Tongue (tissue), 3 donors: ENCODE measurements at places on chromosomes 16 and 17. TPM values are rescaled to one million over a fixed set of nuclear protein-coding genes. Genes with fewer than 3 reads are reported as not detected.
A peak's percentile ranks its signal among the peaks of the same experiment; 100 is the strongest.

Gene KCNJ18
- not detected for total RNA-seq

Gene ALDH3A2
- total RNA-seq, result 210 TPM

Gene CDR2L
- 11.4 TPM for total RNA-seq

Gene PRR29
- 1.3 TPM for total RNA-seq

Gene MIF4GD
- total RNA-seq, result 9.1 TPM

DNA sequence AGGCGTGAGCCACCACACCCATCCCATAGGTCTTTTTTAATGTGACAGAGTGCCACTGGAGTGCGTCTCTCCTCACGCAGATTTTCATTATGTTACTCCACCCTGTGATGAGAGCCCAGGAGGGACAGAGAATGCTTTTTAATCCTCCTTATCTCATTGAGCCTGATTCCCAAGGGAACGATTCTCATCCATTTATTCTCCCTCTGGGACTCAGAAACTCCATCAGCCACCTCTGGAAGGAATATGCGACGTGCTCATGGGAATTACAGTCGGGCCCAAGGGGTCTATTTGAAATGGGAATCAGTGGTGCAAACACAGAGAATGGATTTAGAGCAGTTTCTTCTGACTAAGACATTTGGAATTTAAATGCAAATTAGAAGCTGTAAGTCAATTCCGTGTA lies 155.9 kb upstream of the HSBP1 start:
- no peak for DNase-seq

GRCh38 chr16:10678655-10679054 lies 16.1 kb downstream of the TEKT5 start:
- DNase-seq, result peak; percentile 21

DNA sequence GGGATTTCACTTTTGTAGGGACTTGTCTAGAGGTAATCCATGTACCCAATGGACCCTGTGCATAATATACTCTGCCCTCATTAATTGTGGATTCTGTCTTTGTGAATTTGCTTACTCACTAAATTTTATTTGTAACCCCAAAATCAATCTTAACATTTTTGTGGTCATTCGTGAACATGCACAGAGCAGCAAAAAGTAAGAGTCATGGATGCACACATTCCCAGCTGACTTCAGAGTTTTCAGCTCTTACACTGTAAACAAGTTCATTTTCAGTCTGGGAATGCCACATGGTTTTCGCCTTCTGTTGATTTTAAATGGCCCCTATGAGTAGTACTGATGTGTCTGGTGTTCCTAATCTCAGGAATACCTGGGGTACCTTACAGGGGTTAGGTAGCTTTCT lies 24.3 kb downstream of the TAC4 start:
- no peak for DNase-seq

DNA sequence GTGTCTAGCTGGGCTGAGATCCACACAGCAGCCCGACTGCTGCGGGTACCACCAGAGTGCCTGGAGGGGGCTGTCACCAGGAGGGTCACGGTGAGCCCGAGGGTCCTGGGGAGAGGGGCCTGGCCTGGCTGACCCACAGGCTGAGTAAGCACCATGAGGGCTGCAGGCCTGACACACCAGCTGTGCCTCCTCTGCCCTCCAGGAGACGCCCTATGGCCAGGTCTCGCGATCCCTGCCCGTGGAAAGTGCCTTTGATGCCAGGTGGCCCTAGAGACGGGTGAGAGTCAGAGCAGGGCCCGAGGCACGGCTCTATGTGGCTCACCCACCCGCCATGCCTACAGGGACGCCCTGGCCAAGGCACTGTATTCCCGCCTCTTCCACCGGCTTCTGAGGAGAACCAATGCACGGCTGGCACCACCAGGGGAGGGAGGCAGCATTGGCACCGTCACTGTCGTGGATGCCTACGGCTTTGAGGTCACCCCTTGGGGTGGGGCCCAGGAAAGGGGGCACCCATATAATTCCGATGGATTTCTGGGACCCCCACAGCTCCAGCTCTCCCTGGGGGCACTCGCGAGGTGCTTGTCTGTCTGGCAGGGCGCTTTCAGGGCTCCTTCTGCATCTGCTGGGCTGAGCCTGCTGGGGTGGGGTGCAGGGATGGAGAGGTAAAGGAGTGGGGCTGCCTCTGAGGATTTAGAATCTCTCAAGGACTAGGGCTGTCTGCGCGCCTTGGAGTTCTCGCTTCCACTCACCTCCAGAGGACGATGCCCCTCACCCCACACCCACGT lies 7.1 kb downstream of the MYO15B start:
- no peak for DNase-seq

DNA sequence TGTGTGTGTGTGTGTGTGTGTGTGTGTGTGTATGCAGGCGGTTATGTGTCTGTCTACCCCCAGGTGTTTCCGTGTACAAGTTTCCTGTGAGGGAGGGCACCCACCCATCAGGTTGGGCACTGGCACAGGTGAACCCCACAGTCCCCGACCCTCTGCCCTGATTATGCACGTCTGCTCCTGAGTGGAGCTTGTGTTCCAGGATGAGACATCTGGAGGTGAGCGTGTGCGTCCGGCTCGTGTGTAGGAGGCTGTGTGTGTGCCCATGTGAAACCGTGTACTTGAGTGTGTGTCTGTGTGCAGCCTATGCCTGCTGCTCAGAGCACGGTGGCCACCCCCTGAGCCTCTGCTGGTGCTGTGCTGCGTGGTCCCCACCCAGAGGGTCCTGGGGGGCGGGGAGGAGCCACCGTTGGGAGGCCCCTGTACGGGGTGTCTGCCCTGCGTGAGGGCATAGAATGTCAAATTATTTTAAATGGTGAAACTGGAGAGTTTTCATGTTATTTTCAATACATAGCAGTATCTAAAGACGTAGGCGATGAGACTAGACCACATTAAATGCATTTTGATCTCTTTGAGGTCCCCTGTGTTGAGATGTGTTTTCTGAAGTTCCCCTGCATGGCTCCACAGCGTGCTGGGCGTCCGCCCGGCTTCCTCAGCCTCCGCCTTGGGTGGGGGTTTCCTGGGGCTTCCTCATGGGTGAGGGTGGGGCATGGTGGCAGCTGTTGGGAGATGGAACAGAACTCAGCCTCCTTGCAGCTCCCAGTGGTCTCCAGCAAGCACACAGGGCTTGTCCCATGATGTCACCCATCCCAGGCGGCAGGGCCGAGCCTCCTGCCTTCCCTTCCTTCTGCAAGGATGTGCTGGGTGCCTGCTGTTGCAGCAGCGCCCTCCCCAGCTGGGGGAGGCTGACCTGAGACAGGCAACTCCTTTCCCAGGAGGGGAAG lies 43.4 kb downstream of the KCNJ12 start:
- peak; percentile 35 for DNase-seq

DNA sequence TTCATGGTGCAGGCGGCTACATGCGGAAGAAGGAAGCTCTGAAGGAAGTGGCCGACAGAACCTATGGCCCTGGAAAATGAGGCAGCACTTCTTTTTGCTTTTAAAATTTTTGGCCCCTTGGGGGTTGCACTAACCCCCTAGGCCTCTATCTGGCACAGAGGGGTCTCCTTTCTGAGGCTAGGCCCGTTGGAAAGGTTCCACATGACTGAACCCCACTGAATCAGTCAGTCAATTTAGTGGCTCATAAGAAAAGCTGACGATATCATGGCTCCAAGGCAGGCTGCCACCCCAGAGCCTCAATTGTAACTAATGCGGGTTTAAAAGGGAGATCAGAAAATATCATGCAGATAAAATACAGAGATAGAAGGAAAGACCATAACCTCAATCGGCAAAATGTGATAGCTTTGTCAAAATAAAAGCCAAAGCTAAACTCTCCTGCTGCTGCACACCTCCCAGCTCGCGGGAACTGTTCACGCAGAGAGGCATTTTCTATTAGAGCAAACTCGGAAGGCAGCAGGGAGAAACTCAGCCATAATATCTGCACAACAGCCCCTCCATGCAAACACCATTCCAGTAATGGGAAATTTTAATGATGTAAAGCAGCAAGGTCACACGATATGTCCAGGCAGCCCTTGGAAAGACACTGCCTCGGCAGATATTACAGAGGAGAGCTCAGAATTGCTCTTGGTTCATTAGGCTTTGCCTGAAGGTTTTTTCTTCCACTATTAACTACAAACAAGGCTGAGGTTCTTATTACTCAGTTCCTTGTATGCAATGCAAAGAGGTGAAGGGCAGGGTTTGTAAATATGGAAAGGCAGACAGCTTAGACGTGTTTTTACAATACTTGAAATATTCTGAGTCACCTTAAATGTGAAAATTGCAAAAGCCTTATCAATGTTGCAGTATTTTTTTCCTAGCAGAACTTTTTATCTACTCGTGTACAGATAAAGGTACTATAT lies 200.4 kb upstream of the PMFBP1 start:
- DNase-seq, result no peak

- DNase-seq, result no peak
Measured at GRCh38 chr17:43868226-43868994, 21.4 kb downstream of the CD300LG start.

DNA sequence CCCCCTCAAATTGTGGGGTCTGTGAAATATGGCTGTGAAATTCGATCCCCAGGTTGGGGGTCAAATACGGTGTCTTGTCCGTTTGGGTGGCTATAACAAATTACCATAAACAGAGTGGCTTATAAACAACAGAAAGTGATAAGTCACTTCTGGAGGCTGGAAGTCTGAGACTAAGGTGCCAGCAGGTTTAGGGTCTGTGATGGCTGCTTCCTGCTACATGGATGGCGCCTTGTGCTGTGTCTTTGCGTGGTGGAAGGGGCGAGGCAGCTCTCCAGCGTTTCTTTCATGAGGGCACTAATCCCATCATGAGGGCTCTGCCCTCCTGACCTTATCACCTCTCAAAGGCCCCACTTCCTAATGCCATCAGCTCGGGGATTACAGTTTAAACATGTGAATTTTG lies 120.0 kb downstream of the IRF8 start:
- no peak for DNase-seq

GRCh38 chr17:34234616-34235015 lies 20.5 kb upstream of the CCL2 start:
- no peak for DNase-seq

DNA sequence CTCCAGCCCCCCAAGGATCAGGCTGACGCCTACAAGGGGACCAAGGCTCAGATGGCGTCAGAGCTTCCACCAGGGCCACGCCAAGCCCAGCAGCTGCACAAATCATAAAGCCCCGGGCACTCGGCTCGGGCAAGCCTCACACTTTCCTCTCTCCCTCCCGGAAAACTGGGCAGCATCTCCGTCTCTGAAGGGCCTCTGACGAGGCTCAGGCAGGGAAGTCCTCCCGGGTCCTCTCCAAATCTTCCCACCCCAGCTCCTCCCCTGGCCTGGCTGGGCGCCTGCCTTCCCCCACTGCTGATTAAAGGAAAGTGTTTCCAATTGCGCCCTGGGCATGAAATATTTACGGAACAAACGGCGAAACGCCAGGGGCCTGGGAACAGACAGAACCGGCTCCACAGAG lies 38.5 kb downstream of the PIEZO1 start:
- peak; percentile 94 for DNase-seq

GRCh38 chr16:87809150-87809902 lies 43.5 kb upstream of the KLHDC4 start:
- no peak for DNase-seq

GRCh38 chr16:82650804-82651203 lies 24.0 kb downstream of the CDH13 start:
- DNase-seq, result no peak

DNA sequence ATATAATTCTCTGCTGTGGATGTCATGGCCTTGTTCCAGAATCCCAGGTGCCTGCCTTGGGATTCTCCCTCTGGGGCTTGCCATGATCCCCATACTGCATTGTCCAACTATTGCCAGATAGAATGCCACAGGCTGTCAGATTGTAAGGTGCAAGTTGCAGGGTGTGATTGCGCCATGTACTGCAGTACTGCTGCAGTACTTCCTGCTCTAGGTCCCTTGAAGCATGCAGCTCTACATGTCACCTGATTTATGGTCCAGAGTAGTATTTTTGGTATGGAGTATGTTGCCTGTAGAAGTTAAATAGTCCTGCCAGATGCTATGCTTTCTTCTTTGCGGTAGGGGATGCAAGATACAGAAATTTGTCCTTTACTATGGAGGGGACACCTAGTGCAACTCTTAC lies 7.0 kb upstream of the SLFN5 start:
- no peak for DNase-seq

DNA sequence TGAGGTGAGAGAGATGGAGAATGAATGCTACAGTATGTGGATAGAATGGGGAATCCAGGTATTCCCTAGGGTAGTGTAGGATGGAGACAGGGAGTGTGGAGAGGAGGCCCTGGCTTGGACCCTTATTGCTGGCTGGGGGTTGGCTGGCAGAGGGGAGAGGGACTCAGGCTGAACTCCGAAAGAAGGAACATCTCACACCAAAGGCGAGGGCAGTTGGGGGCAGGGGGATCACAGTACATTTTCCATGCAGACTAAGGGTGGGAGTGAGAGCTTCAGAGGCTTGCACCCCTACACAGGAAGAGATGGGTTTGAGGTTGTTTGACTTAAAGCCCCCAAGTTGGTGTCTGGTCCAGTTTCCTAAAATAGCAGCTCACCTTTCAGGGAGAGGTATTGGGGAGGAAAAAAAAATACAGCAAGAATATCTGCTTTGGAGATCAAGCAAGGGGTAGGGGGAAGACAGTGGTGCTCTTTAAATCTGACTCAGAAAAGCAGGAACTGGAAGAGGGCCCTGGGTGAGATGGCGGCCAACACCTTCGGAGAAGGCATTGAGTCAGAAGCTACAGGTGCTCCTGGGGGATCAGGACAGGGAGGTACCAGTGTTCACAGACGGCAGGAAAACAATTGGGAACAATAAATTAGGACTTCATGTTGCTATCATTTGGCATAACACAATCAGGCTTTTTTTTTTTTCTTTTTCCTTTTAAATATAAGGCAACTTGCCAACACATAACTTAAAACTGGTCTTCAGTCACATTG lies 12.4 kb downstream of the TRAF4 start:
- no peak for DNase-seq

DNA sequence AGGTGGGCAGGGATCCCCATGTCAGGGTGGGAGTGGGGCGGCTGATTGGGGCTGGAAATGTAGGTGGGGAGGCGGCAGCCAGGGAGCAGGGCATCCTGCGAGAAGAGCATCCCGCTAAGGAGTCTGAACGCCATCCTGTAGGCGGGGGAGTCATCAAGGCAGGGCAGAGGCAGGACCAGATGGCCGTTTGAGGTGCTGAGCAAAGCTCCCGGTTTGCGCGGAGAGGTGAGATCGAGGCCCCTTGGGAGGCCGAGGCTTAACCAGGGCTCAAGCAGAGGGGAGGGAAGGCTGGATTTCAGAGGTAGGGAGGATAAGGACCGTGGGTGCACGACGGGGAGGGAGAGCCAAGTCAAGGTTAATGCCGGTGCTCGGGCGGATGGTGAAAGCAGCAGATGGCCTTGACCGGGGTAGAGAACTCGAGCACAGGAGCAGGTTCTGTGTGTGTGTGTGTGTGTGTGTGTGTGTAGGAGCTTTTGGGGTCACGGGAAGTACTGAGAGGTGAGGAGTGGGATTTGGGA lies 472 bp upstream of the NME2 start:
- no peak for DNase-seq
